ENCODE measurements at places on chromosomes 3 and 15.

GRCh38 chr3:177776661-177777101 is 579.4 kb upstream of the TBL1XR1 start:
- no peak for DNase-seq

DNA sequence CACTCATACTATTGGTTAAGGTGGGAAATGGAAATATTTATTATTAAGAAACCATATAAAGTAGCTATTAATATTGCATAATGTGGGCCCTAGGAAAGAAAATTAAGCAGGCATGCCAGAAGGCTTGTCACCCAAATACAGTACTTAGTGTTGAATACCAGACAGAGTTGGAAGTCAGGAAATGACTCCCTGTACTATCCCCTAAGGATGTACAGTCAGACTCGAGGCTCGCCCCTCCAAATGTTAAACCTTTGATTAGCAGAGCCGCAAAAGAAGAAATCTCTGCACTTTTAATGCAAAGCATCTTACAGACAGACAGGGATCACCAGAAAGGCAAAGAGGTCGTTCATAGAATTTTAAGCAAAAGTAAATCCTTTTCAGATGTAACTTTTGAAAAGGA is 11.3 kb upstream of the RBSN start:
- no peak for DNase-seq

- DNase-seq = no peak
Measured at GRCh38 chr15:69474291-69474690, 21.7 kb downstream of the RPLP1 start.

DNA sequence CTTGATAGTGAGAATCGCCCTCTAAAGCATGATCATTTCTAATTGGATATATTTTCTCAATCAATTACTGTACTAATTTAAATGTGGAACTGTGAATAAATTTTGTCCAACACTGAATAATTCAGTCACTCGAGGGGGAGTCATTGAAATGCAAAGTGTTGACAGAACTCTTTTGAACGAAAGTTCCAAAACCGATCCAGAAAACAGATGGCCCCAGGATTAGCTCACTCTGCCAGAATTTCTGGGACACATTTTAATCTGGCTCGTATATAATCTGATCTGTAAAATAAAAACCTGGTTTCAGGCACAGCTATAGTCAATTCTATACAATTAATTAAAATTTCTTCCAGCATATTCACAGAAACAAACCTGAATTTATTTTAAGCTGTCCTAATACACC is 580.4 kb downstream of the ROBO1 start:
- DNase-seq = no peak

DNA sequence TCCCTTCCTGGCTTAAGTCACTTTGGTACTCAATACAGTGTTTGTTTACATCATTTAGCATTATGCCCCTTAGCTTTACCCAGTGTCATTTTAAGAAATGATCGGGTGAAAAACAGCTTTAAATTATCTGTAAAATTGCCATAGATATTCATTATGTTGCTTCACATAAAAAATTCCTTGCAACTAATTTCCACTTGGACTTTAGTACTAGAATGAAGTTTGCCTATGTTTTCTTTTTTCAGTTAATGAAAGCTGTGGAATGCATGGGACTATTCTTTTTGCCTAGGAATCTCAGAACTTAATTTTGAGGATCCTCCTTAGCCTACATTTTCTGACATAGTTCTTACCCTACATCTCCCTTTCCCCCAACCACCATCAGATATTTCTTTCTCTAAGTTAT is 38.4 kb downstream of the CCNL1 start:
- no peak for DNase-seq

GRCh38 chr15:99956820-99957641 is 223.8 kb upstream of the LYSMD4 start:
- DNase-seq = no peak

GRCh38 chr3:27311400-27311799 is 57.8 kb downstream of the NEK10 start:
- no peak for DNase-seq

DNA sequence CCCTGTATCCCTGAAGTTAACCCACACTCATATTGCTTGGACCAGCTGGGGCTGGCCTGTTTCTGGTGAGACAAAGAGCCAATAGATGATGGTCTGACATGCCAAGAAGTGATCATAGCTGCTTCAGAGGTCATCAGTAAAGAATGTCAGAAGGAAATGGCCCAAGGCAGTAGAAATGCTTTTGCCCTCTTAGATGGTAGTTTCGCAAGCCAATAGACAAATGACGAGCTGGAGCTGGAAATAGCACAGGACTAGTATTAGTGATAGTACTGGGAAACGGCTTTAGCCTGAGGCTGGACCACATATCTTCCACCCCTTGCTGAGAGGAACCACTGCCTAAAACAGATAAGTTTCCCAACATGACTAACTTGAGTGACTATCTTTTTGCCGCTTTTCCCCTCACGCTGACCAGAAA is 176.1 kb upstream of the THBS1 start:
- DNase-seq = no peak

DNA sequence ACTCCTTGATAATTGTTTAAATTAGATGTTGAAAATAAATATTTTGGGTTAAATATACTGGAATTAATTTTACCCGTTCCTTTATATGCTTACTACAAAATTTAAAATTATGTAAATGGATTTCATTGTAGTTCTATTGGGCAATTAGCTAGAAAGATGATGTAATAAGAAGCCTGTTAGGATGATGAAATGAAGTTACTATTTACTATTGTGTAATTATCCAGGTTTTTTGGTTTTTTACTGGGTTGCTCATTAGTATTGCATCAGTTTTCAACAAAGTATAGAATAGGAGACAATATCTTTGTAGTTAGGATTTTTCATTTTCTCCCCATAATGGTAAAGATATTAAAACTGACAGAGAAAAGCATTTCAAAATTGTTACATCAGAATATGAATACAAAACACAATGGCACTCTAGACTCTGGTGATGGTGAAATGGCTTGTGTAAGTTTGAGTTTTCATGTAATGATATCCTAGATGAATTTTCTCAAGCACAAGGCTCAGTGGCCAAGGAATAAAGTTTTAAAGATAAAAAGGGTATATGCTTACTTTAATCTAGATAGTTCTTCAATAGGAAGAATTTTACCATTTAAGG is 222.0 kb downstream of the P3H2 start:
- no peak for DNase-seq

GRCh38 chr3:131702146-131702545 is 199.4 kb upstream of the MRPL3 start:
- DNase-seq = no peak
